CD4-positive, alpha-beta T cell treated with Interleukin-21 for 1 hour (primary cell): ENCODE measurements at places on chromosomes 6 and 20.

GRCh38 chr6:119361209-119361608 lies 11.6 kb upstream of the MAN1A1 start:
- no peak for DNase-seq

- DNase-seq, result no peak
Measured at GRCh38 chr6:13250703-13251102, 77.6 kb downstream of the TBC1D7 start.

- no peak for DNase-seq
Measured at GRCh38 chr6:13152764-13153163, 175.6 kb downstream of the TBC1D7 start.

GRCh38 chr20:37238426-37238825 lies 23.2 kb downstream of the GHRH start:
- DNase-seq, result no peak

DNA sequence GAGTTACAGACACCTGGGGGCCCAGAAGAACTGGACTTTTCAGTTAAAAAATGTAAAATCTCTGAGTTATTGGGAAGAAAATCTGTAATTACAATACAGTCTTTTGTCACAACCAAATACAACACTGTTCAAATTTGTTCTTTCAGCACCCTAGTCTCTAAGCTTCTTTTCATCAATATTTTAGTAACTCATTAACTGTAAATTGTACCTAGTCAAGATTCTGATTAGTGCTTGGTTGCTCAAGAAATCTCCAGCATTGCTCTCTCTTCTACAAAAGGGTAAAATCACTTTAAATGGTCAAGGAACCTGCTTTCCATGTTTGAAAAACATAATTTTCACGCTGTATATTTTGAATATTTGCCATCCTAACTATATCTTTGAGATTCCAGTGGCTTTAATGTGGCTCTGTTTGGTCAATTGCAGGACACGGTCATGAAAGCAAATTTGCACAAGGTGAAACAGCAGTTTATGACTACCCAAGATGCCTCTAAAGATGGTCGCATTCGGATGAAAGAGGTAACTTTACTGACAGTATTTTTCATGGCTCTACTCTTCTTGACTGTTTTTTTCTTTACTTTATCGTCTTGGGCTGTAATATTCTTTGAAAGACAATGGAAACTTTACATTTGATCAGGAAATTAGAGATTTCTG lies 9.2 kb downstream of the SCGN start:
- DNase-seq, result no peak

DNA sequence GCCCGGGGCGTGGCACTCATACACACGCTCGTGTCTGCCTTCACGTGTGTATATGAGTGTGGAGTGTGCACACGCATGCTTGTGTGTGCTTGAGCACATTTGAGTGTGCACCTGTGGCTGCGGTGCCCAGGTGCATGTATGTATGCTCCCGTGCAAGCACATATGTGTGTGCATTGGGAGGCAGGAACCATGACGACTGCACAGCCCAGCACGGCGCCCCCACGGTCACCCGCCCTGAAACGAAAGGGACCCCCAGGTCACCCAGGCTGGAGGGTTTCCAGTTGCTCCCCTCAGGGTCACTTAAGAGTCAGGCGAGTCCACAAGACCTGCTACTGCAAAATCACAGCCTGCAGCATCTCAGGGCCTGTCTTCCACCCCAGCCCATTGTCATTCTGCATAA lies 94.7 kb downstream of the YTHDF1 start:
- no peak for DNase-seq

- no peak for DNase-seq
Measured at GRCh38 chr6:125469915-125470314, 168.1 kb upstream of the HDDC2 start.

DNA sequence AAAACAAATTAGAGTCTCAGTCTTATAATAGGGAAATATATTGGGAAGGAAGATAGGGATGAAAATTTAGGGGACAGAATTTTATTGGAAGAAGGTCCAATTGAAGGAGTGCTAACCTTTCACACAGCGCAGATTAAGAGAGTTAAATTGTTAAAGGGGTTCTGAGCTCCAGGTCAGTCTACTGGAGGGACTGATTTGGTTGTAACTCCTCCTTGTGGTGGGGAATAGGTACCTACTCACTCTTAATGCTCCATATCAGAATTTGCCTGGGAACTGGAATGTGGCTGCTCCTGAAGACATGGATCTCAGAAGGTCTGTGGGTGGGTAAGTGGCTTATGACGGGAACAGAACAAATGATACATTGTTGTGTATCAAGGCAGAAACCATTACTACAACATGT lies 143.5 kb downstream of the FLRT3 start:
- DNase-seq, result no peak
